SJSA1 (cell line): ENCODE measurements at places on chromosomes 5 and 9. TPM values are rescaled to one million over a fixed set of nuclear protein-coding genes. Genes with fewer than 3 reads are reported as not detected.

The ADAMTSL2 gene
- total RNA-seq, result not detected in 2 replicates

The C5orf52 gene
- not detected in 2 replicates for total RNA-seq

The FAM78A gene
- total RNA-seq, result 0.03 TPM in 1 of 2 replicates, not detected in the other

The SLC22A4 gene
- total RNA-seq, result 3.8 and 4.4 TPM in 2 replicates

The WNK2 gene
- total RNA-seq, result not detected in 2 replicates

The MYOZ3 gene
- total RNA-seq, result 0.82 TPM in 1 of 2 replicates, not detected in the other

The PCDHGC4 gene
- total RNA-seq, result 0.22 and 0.39 TPM in 2 replicates

The SEMA6A gene
- total RNA-seq, result 0.61 and 6.0 TPM in 2 replicates

The PCDHGB3 gene
- 1.1 TPM in 1 of 2 replicates, not detected in the other for total RNA-seq

The RGS7BP gene
- 0.03 TPM in 1 of 2 replicates, not detected in the other for total RNA-seq

The HSPB3 gene
- 15.5 and 32.5 TPM in 2 replicates for total RNA-seq

The CCDC192 gene
- total RNA-seq, result not detected in 2 replicates

The CDC20B gene
- not detected in 2 replicates for total RNA-seq

The TMOD1 gene
- total RNA-seq, result not detected in 2 replicates

The FAM81B gene
- total RNA-seq, result not detected in 2 replicates

The LHX3 gene
- not detected in 2 replicates for total RNA-seq

The APC gene
- total RNA-seq, result 29.3 and 44.7 TPM in 2 replicates

The BHMT2 gene
- not detected in 2 replicates for total RNA-seq

The RNF183 gene
- total RNA-seq, result not detected in 2 replicates

The DNAH5 gene
- total RNA-seq, result 0.09 and 0.63 TPM in 2 replicates

The NUTM2F gene
- total RNA-seq, result not detected in 2 replicates

The PSD2 gene
- total RNA-seq, result 0.03 and 0.28 TPM in 2 replicates

The CDH6 gene
- total RNA-seq, result 0.13 TPM in 1 of 2 replicates, not detected in the other

The FAM200C gene
- 5.0 and 5.5 TPM in 2 replicates for total RNA-seq

The CCDC171 gene
- 0.47 and 0.53 TPM in 2 replicates for total RNA-seq

The CER1 gene
- not detected in 2 replicates for total RNA-seq

The KLHL9 gene
- 14.2 and 16.5 TPM in 2 replicates for total RNA-seq

The LCN12 gene
- total RNA-seq, result not detected in 2 replicates

The LRRC19 gene
- total RNA-seq, result not detected in 2 replicates

The SCGB3A2 gene
- not detected in 2 replicates for total RNA-seq

The SETD9 gene
- total RNA-seq, result 17.8 and 24.3 TPM in 2 replicates
